ENCODE measurements at places on chromosomes 6 and 20.

DNA sequence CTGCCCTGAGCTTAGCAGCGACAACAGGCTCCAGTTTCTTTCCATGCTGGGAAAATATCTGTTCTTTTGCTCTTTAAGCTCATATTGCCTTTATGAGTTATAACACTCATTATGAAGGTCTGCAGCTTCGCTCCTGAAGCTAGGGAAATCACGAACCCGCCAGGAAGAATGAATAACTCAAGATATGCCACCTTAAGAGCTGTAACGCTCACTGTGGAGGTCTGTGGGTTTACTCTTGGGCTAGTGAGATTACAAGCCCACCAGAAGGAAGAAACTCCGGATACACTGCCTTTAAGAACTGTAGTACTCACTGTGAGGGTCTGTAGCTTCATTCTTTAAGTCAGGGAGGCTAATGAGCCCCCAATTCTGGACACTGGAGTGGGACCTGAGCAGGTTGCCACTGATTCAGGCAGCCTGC lies 3.0 kb upstream of the SSR1 start:
- no peak for DNase-seq

DNA sequence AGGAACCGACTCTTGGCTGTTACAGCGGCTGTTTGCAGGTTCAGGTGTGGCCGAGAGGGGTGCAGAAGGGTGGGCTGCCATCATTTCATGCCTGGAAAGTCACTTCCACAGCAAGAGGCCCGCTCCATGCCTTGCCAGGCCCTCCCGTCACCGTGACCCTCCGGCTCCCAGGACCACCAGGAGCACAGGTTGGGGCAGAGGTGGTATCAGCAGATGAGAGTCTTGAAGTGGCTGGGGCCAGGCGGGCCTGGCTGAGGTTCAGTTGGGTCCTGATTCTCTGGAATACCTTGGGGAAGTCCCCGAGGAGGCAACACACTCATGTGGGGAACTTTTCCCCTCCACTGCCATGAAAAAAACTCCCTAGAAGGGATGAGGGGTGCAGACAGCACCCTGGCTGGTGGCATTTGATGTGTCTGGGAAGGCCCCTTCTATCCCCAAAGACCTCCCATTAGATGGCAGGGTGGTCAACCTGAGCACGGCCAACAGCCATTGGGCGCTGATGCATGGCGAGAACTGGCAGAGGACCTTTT lies 34.2 kb upstream of the IRF4 start:
- DNase-seq = no peak

- no peak for DNase-seq
Measured at GRCh38 chr20:35008411-35009342, 53.0 kb downstream of the MYH7B start.

DNA sequence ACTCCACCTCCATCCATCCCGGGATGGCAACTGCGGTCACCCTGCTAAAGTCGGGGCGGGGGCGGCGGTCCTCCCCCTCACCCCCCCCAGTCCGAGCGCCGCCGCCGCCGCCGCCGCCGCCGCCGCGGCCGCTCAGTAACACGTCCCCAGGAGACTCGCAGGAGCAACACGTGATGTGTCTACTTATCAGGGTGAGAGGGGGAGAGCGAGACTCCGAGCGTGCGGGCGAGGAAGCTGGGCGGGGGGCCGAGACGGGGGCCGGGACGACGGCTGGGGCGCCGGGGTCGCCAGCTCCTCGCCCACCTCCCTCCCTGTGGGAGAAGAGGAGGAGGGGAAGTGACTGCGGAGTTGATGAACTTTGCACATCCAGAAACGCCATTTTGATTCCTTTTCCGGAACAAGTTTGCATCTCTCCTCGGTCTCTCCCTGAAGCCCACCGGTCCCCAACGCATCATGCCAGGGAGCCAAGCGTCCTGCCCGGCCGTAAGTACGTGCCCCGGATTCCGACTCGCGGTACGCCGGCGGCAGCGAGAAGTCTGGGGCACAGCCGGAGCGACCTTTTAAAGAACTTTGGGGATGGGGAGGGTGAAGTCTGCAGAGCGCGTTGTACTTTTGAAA lies at the start of gene RREB1:
RREB1 (plus strand) TSS at position 384 of the 618 bp plus-strand sequence. CDS start 73,951 bp downstream, outside the sequence.
- DNase-seq = peak; percentile 79

DNA sequence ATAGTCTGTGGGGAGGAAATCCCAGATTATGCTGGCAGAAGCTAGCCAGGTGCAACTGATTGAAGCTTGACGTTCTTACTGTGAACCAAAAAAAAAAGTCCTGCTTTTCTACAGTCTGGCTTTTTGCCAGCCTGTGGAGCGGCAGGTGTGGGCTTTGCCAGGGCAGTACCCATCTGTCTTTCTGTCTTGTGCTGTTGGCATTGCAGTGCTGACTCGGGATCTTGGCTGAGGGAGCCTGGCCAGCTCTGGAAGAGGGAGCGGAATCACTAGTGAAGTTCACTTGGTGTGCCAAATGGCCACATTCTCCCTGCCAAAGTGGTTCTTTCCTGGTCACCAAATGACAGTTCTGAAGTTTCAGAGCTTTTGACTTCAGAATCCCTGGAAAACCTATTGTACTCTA lies 5.0 kb downstream of the KIF3B start:
- DNase-seq = no peak

- DNase-seq = peak; percentile 30
Measured at GRCh38 chr20:20552076-20552475, 160.4 kb downstream of the RALGAPA2 start.
